ENCODE measurements at places on chromosomes 5 and 9. TPM values are rescaled to one million over a fixed set of nuclear protein-coding genes. Genes with fewer than 3 reads are reported as not detected.

DNA sequence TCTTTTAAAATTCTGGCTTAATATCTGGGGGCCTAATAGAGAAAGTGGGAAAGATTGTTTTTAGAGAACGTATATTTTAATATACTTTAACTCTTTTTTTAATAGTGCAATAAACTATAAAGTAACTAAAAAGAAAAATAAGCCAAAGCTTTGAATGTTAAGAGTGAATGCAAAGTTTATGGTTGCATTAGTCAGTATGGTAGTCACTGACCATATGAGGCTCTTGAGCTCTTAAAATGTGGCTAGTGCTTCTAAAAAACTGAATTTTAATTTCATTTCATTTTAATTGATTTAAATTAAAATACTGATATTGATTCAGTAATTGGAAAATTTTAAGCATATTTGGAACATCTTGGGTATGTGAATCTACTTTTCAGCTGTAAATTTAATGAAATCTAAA, 310.7 kb downstream of the PJA2 start:
- no peaks in the 10 kb centered on the region for H3K4me1 ChIP-seq
- no peaks in the 10 kb centered on the region for H3K27me3 ChIP-seq
- no peak for DNase-seq
- H3K4me3 ChIP-seq, result no peak overlapping the region

Gene ZFP37
- 3.8 TPM for total RNA-seq

Gene THG1L
- 29.6 TPM for total RNA-seq

GRCh38 chr9:133514460-133515239, 10.1 kb downstream of the MYMK start:
- no peak overlapping the region for H3K4me3 ChIP-seq
- peak; percentile 78 for DNase-seq
- no peak overlapping the region for H3K27ac ChIP-seq
- H3K36me3 ChIP-seq, result no peaks in the 10 kb centered on the region

- H3K27me3 ChIP-seq, result no peaks in the 10 kb centered on the region
- peaks cover 31% of the 10 kb centered on the region for H3K4me1 ChIP-seq
- H3K4me3 ChIP-seq, result no peak overlapping the region
- peak overlapping the region; percentile 44 for H3K27ac ChIP-seq
These were observed 122.9 kb downstream of the CDC42SE2 start for GRCh38 chr5:131386779-131387178.

- H3K27ac ChIP-seq, result no peak overlapping the region
- DNase-seq, result peak; percentile 39
- H3K27me3 ChIP-seq, result no peaks in the 10 kb centered on the region
These were observed 203.8 kb upstream of the DAP start for GRCh38 chr5:10964806-10965205.

DNA sequence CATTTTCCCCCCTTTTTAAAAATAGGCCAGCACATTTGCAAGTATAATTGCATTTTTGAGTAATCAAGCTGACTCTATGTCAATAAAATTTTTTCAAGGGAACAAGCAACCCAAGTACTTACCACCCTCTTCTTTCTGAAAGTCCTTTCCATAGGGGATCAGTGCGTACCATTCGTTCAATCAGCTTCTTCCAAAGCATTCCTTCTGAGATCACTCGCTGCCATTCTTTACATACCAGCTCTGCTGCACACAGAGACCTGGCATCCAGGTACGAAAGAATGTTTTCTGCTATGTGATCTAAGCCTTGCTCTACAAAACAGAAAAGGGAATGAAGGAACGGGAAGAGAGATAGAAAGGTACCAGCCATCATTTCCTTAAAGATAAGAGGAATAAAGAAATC, 106.6 kb downstream of the FBXW11 start:
- H3K4me3 ChIP-seq, result no peak overlapping the region
- H3K36me3 ChIP-seq, result peaks cover 46% of the 10 kb centered on the region
- H3K27ac ChIP-seq, result no peak overlapping the region
- no peak for DNase-seq
- H3K27me3 ChIP-seq, result no peaks in the 10 kb centered on the region
- no peaks in the 10 kb centered on the region for H3K4me1 ChIP-seq

DNA sequence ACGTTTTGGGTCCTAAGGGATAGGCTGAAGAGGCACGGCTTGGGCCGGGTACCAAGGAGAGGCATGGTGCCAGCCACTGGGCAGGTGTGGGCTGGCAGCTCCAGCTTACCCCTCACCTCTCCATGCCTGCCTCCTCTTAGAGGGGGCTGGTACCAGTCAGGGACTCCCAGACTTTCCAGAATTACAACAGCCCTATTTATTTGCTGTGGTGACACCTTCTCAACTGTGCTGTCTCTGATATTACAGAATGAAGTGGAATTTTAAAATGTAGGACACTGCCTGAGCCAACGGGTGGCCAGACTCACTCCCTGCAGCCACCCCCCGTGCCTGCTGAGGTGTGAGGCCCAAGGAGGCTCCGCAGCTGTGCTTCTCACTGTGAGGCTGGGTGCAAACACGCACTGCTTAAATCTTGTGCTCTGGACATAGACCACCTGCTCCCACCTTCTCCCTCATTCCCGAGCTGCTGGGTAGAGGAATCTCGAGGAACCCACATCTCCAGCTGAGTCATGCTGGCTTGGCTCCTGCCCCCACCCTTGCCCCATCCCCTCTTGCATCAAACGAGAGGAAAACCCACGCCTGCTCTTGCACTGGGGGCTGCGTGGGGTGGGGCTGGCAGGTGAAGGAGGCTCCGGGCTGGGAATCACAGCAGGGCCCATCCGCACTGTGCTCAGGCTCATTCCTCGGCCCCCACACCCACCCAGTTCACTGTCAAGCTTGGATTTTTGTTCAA, 47.9 kb downstream of the PRRT1B start:
- H3K27me3 ChIP-seq, result no peaks in the 10 kb centered on the region
- DNase-seq, result no peak
- H3K36me3 ChIP-seq, result peaks cover 97% of the 10 kb centered on the region

DNA sequence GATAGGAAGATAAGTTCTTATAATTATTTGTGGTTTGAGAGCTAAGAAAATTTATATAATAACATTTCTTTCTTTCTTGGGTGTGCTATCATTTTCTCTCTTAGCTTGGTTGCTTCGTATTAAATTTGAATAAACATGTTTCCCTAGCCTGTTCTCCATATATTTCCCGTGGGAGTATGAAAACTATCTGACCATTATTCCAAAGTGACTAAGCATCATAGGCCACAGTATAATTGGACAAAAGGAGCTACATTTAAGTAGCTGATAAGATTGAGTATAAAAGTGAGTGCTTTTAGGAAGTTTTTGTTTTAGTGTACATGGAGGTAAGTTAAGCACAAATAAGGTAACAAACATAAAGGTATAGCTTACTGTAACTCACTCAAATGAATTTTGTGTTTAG, 8.4 kb upstream of the OSMR start:
- H3K27ac ChIP-seq, result no peak overlapping the region
- no peaks in the 10 kb centered on the region for H3K27me3 ChIP-seq
- no peaks in the 10 kb centered on the region for H3K4me1 ChIP-seq
- H3K36me3 ChIP-seq, result no peaks in the 10 kb centered on the region

DNA sequence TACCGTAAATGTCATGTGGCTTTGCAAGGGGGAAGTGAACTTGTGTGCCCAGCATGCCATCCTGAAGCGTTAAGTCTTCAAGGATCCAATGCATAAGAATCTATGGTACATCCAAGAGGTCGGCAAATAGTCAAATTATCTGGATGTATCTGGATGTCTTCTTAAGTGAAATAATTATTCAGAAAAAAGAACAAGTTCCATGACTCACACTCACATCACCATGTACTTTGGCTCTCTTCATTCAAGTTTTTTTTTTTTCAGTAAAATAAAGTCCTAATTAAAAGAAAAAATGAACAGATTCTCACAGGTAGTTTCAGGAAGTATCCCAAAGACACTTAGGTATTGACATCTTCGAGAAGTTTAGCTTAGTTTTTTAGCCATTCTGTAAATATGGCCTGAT, 62.7 kb upstream of the MEGF10 start:
- no peaks in the 10 kb centered on the region for H3K36me3 ChIP-seq
- no peak for DNase-seq
- no peak overlapping the region for H3K27ac ChIP-seq
- peaks cover 13% of the 10 kb centered on the region for H3K4me1 ChIP-seq

- H3K27me3 ChIP-seq, result no peaks in the 10 kb centered on the region
- no peak overlapping the region for H3K27ac ChIP-seq
- no peaks in the 10 kb centered on the region for H3K4me1 ChIP-seq
- no peak overlapping the region for H3K4me3 ChIP-seq
- H3K36me3 ChIP-seq, result no peaks in the 10 kb centered on the region
- no peak for DNase-seq
These were observed 16.5 kb upstream of the ROR2 start for GRCh38 chr9:91966503-91966902.

DNA sequence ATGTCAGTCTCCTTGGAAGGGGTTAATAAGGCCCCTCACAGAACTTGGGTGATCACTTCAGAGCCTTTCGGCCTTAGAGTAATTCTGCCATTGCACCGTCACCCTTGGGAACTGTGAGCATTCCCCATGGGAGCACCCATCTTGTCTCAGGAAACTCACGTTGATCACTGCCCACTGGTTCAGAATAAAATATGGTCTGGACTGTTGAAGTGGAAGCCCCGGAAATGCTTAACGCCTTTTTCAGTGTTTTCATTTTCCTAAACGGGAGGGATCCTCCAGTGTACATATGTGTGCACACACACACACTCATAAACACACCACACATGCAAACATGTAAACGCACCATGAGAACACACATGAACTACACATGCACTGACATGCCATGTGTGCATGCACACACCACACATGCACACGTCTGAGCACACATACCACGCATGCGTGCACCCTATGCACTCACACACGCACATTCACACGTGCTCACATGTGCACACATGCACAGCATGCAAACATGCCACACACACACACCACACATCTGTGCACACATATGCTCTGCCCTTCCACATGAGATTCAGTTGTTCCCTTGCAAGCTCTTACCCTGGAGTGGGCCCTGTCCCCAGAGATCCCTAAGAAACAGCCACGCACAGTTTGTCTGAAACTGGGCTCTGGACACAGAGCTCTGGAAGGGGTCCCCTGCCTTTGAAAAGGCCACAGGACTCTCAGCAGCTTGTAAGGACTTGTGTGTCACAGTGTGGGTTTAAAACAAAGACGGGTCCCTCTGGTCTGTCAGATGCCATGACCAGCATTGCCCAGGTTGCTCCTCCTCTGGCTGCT, 17.0 kb downstream of the MRPL36 start:
- no peaks in the 10 kb centered on the region for H3K4me1 ChIP-seq
- H3K36me3 ChIP-seq, result no peaks in the 10 kb centered on the region
- no peak for DNase-seq
- H3K27me3 ChIP-seq, result peaks cover 9% of the 10 kb centered on the region
- H3K4me3 ChIP-seq, result no peak overlapping the region
- no peak overlapping the region for H3K27ac ChIP-seq

- no peaks in the 10 kb centered on the region for H3K27me3 ChIP-seq
- H3K4me3 ChIP-seq, result no peak overlapping the region
- H3K27ac ChIP-seq, result peak overlapping the region; percentile 61
- H3K4me1 ChIP-seq, result peaks cover 66% of the 10 kb centered on the region
- DNase-seq, result peak; percentile 39
These were observed 237.8 kb downstream of the ARRDC3 start for GRCh38 chr5:91145333-91145620.

- no peak for DNase-seq
- no peaks in the 10 kb centered on the region for H3K4me1 ChIP-seq
- no peaks in the 10 kb centered on the region for H3K36me3 ChIP-seq
These were observed 45.3 kb downstream of the INSYN2B start for GRCh38 chr5:169934990-169935389.

DNA sequence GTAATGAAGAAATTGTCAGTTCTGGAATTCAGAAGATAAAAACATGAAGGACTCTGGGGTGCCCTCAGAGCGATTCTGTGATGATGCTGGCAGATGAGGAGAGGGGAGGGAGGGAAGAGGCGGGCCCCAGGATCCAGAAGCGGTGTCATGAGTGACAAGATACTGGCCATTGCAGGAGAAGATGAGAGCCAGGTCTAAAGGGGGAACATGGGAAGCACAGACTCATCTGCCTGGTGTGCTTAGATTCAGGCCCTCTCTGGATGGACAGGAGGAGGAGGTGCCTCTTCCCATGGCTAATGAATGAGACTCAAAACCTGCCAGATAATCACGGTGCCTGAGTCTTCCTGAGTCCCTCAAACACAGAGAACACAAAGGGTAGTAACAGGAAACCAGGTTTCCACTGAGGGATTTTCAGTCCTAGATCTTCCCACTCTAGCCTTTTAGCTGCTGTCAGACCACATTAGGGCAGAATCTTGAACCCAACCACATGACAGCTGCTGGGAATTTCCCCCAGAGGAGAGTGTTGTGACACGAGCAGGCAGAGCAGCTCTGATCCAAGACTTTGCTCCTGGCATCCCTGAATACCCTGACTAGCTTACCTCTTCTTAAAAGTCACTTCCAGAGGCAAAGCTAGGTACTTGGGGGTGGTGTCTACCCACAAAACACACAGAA, 28.2 kb upstream of the HSPA9 start:
- H3K27me3 ChIP-seq, result no peaks in the 10 kb centered on the region
- no peak overlapping the region for H3K4me3 ChIP-seq
- H3K27ac ChIP-seq, result no peak overlapping the region
- DNase-seq, result no peak
- H3K4me1 ChIP-seq, result no peaks in the 10 kb centered on the region
- H3K36me3 ChIP-seq, result no peaks in the 10 kb centered on the region

DNA sequence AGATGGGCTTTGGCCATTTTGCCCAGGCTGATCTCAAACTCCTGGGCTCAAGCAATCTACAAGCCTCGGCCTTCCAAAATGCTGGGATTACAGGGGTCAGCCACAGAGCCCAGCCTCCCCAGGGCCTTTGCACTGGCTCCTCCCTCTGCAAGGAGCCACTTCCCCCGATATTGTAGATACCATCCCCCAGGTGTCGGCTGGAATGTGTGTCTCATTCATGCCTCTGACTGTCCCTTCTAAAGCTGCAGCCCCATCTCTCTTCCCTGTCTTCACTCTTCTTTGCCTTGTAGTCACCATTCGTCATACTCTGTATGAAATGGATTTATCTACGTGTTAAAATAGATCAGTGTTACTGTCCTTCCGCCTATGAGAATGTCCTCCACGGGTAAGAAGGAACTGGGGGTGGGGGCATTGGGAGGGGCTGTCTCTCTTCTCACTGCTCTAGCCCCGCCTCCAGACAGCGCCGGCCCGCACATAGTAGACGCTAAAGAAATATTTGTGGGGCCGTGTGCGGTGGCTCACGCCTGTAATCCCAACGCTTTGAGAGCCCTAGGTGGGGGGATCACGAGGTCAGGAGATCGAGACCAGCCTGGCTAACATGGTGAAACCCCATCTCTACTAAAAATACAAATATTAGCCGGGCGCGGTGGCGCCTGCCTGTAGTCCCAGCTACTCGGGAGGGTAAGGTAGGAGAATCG, 68.5 kb downstream of the LMX1B start:
- no peaks in the 10 kb centered on the region for H3K36me3 ChIP-seq
- DNase-seq, result no peak
- H3K27me3 ChIP-seq, result peaks cover 100% of the 10 kb centered on the region
- no peak overlapping the region for H3K27ac ChIP-seq

Gene CDH6
- 2.3 TPM for total RNA-seq

Measured in stomach (tissue), 19 donors.